CD4-positive, CD25-positive, alpha-beta regulatory T cell (primary cell): ENCODE measurements at places on chromosomes 16 and 17.
A peak's percentile ranks its signal among the peaks of the same experiment; 100 is the strongest.

- no peak for DNase-seq
Observed at GRCh38 chr16:57621521-57622271, 6.7 kb upstream of the ADGRG1 start.

GRCh38 chr17:21251337-21252010 is 1.7 kb downstream of the NATD1 start:
- no peak for DNase-seq

DNA sequence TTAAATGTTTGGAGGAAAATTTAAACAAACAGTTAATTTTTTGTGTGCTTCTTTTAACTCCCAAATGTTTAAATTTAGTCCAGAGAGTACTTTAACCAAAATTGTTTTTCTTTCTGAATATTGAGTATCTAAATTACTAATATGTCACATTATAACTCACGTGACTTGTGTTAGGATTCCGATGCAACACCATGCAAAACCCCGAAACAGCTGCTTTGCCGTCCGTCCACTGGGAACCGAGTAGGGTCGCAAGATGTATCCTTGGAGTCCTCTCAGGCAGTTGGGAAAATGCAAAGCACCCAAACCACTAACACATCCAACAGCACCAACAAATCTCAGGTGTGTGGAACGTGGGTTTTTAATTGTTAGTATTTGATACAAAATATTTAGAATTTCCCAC is 38.7 kb upstream of the ADCY7 start:
- DNase-seq = no peak

- DNase-seq = no peak
Observed at GRCh38 chr17:82767041-82767754, 15.3 kb downstream of the TBCD start.

DNA sequence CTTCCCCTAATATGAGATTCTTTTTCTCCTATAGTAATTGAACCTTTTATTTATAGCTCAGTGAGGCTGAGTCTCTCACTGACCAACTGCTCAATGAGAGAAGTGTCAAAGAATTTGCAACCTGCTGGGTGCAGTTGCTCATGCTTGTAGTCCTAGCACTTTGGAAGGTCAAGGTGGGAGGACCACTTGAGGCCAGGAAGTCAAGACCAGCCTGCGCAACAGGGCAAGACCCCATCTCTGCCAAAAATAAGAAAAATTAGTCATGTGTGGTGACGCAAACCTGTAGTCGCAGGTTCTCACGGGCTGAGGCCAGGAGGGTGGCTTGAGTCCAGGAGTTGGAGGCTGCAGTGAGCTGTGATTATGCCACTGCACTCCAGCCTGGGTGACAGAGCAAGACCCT is 30.9 kb upstream of the CRYBA1 start:
- DNase-seq = no peak

DNA sequence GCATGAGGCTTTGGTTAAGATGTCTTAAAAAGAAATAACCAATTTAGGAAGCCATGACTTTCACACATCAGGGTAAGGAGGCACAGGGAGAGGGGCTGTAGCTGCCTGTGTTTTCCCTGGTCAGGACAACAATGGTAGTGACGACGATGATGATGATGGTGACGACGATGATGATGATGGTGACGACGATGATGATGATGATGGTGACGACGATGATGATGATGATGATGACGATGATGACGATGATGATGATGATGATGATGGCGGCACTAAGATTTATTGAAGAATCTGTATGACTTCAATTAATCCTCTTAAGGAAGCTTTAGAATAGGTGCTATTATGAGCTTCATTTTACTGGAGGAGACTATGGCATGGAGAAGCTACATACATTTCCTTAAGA is 284.1 kb upstream of the TNRC6C start:
- no peak for DNase-seq

DNA sequence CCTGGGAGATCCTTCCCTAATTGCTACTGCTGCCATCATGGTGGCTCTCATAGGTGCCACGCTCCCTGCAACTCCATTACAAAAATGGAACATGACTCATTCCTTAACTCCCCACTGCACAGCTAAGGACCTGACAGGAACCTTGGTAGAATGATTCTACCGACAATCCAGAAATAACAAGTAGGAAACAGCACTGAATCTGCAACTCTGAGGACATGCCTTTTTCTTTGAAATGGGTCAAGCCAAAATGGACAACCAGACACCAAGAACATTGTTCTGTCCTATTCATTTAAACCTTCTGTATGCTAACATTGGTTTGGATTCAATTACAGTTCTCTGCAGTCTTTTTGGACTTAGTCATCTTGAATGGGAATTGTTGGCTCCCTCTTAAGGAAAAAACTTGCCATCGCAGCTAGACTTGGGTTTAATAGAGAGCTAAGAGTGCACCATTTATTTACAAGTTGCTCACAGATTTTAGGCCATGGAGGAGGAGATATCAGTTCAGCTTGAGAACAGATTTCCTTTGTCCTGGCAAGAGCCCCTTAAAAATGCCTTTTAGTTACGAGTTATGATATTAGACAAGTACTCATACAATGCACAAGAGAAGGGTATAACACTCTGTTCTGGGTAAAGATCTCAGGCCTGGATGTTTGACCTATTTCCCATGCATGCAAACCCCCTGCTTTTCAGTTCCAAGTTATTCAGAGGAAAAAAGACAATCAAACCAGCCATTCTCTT is 20.9 kb upstream of the NSRP1 start:
- peak; percentile 47 for DNase-seq

DNA sequence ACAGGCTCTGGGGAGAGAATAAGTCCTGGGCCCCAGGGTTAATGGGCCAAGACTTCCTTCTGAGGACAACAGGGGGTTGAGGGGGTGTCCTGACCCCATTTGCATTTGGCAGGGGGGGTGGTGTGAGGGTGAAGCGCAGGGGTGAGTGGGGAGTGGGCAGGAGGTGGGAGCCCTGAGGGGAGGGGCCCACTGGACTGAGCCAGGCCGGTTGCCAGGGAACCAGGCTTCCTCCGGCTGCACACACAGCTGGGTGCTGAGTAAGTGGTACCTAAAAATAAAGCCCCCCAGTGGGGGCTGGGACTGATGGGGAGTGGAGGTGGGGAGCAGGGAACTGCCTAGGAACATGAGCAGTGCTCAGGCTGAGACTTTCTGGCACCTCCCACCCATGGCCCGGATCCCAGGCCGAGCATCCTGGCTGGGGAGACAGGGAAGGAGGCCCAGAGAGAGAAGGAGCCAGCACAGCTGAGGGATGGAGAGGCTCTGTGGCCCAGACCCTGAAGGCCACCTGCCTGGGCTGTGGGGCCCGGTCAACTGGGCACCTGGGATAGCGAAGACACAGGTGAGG is 7.5 kb upstream of the RASD1 start:
- DNase-seq = no peak

GRCh38 chr16:47057630-47057993 is 84.1 kb upstream of the DNAJA2 start:
- DNase-seq = no peak

DNA sequence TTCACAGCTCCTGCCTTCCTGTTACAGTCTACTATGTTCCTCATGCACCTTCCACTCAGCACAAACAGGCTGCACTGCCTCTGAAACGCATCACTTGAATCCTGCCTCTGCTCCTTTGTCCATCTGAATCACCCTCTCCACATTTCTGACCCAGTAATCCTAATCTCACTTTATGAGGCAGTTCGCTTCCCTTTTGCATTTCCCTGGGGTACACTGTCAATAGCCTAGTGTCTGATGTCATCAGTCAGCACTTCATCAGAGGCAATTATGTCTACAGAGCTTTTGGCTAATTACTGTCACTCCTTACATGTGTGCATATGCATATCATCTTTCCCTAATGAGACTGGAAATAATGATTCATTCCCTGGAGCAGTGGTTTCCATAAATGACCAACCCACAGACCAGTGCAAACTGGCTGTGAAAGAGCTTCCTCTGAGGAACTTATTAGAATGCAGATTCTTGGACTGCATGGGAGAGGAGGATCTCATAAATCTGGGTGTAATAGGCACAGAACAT is 23.6 kb downstream of the CA4 start:
- DNase-seq = no peak

GRCh38 chr16:49094471-49094870 is 187.2 kb downstream of the CBLN1 start:
- DNase-seq = no peak

DNA sequence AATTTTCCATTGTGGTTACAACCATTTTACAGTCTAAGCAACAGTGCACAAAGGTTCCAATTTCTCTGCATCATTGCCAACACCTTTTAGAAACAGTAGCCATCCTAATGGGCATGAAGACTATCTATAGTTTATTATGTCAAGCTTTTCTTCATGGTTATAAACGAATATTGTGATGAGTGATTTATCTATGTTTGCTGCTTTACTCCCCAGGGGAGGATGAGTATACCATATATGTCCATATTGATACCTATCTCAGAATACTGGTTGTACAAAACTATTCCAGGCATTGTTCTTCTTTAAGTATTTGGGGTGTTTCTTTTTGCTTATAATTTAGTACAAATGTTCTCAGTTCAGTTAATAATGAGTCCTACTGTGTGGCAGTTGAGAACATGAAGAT is 98.3 kb downstream of the PRKCA start:
- no peak for DNase-seq

GRCh38 chr16:787321-787966 is 737 bp downstream of the RPUSD1 start:
- DNase-seq = no peak

DNA sequence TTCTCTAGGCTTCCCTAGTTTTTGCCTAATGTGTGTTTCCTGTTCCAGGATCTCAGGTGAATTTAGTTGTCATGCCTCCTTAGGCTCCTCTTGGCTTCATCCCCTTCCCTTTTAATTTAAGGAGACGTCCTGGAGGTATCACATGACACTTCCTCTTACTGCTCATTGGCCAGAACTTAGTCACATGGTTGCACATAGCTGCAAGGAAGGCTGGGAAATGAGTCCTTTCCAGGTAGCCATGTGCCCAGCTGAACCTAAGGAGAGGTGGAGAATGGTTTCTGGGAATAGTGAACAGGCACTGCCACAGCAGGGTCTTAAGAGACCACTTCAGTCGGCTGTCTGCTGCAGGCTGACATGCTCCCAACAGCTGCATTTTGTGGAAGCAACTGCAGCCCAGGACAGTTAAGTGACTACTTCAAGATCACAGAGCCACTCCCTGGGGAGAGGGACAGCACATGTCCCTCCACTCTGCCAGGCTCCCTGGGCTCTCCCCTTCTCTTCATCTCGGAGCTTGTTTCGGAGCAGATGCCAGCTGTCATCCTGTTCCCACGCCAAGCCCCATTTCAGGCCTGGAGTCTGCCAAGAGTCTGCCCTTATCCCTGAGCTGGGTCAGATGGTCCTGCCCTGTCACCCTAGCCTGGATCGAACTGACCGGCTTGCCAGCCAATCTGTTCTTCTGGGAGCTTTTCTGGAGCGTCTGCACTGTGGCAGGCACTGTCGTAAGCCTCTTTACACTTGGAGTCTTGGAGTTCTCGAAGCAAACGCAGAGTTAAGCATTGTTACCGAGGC is 81.4 kb upstream of the FOXF1 start:
- DNase-seq = no peak

- peak; percentile 74 for DNase-seq
Observed at GRCh38 chr17:59004338-59005111, 102.2 kb downstream of the TRIM37 start.

- no peak for DNase-seq
Observed at GRCh38 chr17:28177351-28177750, 134.9 kb downstream of the NLK start.

DNA sequence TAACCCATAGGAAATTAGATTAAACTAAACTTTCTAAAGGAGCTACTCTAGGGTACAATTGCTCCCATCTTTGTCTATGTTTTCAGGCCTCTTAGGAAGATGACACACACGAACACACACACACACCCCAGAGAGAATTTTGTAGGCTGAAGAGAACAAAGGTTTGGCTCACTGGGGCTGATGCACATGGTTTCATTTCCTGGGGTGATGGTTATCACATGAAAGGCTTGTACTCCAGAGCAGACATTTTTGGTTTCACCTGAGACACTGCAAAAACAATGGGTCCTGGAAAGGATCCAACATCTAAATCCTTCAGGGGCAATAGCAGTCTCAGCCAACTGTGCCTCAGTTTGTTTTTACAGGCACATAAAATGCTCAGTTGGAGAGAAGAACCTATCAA is 62.8 kb downstream of the GRB7 start:
- DNase-seq = peak; percentile 87

DNA sequence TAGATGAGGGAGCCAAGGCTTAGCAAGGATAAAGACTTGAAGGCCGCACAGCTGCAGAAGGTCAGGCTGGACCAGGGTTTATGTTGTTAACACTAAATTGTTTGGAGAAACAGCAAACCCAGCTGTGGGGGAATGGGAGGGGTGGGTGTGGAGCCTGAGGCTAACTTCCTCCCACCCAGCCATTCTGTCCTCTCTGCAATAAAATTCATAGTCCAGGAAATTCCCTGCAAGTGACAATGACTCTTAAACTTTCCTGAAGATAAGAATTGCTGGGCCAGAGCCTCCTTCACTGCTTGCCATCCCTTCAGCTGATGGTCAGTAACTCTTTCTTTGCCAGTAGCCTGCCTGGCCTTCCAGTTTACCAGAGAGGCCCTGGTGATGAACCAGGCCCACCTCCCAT is 19.4 kb upstream of the ATP5MC1 start:
- DNase-seq = no peak

DNA sequence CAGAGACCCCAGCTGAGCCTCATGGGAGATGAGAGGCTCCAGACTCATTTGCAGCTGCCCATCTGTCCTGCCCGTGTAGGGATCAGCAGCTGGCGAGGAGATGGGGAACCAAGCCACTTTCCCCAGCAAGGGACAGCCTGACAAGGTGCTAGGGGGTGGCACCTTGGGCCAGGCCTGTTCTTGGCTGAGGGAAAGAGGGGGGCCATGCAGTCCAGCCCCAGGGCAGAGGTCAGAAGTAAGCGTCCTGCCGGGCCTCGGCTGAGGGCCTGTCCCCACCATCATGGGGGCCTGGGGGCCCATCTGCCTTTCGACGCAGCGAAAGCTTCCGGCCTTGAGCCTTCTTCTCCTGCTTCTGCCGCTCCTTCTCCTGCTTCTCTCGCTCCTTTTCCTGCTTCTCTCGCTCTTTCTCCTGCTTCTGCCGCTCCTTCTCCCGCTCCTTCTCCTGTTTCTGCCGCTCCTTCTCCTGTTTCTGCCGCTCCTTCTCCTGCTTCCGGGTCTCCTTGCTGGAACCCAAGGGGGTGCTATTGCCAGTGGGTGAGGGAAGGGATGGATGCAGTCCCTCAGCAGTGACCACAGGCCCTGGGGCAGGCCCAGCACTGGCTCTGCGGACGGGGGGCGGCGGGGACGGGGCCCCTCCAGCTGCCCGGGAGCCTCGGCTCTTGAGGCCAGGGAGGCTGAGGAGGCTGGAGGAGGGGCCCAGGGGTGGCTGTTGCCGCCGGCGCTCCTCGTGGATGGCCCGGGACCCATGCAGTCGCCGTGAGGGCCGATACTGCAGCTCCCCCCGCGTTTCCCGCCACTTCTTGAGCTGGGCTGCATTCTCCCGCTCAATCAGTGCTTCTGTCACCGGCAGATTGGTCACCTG is 2.8 kb upstream of the CD2BP2 start:
- DNase-seq = no peak

- no peak for DNase-seq
Observed at GRCh38 chr16:68782198-68783174, 45.4 kb downstream of the CDH1 start.

DNA sequence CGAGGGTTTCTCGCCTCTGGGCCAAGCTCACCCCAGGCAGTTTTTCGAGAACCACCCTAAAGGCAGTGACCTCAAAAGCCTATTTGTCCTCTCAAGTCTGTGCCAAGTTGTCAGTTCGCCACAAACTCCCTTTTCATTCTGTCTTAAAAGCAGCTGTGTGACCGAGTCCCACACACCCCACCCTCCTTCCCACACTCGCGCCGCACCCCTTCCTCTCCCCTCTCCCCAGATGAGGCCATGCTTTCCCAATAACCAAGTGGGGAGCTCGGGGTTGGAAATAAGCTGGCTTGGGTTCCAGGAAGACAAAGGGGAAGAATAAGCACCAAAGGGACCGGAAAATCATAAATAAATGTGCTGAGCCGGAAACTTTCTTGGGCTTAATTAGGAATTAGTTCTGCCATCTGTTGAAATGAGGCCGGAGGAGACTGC is 36.7 kb downstream of the GRIN2C start:
- no peak for DNase-seq
